NCI-H1092 (cell line): ENCODE measurements at places on chromosomes 6 and 20.

GRCh38 chr6:35385457-35386202 lies 43.3 kb downstream of the PPARD start:
- DNase-seq = no peak

- DNase-seq = no peak
These were observed 321.3 kb downstream of the TFAP2B start for GRCh38 chr6:51139950-51140385.

GRCh38 chr6:8110117-8110721 lies 7.9 kb upstream of the EEF1E1 start:
- no peak for DNase-seq

DNA sequence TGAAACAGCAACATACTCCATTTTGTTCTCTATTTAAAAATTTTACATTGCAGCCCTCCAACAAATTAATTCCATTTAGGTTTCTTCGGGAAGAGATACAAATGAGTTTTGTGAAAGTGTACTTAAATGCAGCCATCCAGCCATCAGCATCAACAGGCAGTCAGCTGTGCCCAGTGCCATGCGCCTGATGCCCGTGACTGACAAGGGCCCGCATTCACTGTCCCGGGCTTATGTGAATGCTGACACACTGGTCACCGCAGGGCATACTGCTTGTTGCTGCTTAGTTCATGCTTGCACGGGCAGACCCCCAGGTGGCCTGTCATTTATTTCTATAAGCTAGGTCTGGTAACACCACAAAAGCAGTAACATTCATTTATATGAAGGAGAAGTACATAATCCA lies 224.9 kb upstream of the QKI start:
- no peak for DNase-seq

DNA sequence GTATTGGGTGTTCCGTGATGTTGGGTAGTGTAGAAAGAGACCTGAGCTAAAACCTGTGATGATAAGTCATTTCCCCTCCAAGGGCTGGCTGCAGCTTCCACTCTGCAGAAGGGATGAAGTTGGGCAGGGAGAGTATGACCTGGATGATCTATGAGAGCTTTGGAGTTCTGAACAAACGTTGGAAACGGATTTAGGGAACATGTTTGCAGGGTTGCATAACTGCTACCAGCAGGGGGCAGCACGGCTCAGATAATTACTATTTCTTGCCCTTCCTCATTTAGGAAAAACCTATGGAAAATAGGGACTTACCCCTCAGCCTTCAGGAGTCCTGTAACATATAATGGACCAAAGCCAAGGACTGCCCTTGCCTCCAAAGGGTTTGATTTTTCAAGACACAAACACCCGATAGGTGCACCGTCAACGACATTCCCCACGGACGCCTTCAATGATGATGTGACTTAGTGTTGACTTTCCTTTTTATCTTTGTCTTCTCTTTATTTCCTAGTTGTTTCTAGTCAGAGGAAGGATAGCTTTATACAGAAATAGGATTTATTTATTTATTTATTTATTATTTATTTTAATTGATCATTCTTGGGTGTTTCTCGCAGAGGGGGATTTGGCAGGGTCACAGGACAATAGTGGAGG lies 164.9 kb upstream of the SASH1 start:
- no peak for DNase-seq

DNA sequence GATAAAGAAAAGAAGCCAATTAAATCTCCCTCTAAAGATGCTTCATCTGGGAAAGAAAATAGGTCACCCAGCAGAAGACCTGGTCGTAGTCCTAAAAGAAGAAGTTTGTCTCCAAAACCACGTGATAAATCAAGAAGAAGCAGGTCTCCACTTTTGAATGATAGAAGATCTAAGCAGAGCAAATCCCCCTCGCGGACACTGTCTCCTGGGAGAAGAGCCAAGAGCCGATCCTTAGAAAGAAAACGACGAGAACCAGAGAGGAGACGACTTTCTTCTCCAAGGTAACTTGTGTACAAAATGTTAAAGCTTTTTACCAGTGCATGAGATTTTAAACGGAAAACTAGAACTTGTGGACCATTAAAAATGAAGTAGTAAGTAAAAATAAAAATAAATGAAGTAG lies 46.5 kb downstream of the FAM217A start:
- DNase-seq = no peak

GRCh38 chr6:45447716-45448115 lies 70.0 kb upstream of the SUPT3H start:
- DNase-seq = no peak

DNA sequence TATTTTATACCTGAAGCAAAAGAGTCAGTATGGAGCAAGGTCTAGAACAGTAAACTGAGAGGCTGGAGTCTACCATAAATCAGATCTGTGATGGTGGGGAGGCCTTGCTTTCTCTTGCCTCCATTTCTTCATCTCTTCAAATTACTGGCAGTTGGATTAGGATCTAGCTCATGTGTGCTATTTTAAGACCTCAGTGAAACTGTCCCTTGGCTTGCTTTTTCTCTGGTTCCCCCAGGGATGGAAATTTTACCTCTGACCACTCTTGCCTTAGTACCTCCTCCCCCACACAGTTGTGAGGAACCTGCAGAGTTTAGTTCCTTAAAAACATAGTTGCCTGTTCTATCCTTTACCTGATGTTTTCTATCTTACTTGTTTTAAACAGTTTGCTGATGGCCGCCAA lies 8.5 kb downstream of the TMEM14B start:
- no peak for DNase-seq

DNA sequence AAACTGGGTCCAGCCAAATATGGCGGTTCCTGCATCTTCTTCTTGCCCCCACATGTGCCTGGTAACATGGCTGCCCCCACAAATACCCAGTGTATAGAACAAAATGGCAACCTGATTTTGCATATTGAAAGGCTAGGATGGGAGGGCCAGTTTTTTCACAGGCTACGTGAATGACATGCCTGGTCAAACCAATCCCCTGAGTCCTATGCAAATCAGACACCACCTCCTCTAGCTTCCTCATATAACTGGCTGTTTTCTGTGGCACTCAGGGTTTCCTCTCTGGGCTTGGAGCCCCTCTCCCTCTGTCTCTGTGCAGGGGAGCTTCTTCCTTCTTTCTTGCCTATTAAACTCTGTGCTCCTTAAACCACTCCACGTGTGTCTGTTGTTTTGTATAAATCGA lies 372.1 kb downstream of the KIF16B start:
- no peak for DNase-seq

GRCh38 chr6:132445201-132445951 lies 44.1 kb upstream of the MOXD1 start:
- DNase-seq = no peak

DNA sequence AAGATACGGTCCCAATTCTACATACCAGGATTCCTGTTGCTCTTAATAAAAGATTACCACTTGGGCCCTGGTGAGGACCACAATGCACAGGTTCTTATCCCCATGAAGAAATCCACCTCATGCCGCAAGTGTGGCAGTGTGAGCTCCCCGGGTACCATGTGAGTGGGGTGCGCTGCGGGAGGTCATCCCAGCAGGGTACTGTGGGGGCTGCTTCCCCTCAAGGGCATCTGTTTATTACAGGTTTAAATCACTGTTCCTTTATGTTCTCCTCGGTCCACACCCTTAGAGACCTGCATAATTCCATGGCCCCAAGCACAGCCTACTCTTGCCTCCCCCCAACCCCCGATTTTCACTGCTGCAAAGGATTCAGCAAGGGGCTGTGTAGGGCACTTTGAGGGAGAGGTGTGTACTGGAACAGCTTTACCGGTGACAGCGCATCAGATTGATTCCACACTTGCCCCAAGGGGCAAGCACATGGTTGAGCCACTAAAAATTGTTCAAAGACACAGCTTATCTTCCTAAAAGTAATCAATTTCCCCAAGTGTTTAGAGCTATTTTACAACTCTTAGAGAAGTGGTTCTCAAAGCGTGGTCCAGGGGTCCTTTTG lies 6.2 kb downstream of the DIDO1 start:
- DNase-seq = no peak

- DNase-seq = no peak
These were observed 13.9 kb upstream of the TNFRSF6B start for GRCh38 chr20:63682384-63683139.

GRCh38 chr20:835608-836045 lies 2.1 kb downstream of the FAM110A start:
- no peak for DNase-seq

DNA sequence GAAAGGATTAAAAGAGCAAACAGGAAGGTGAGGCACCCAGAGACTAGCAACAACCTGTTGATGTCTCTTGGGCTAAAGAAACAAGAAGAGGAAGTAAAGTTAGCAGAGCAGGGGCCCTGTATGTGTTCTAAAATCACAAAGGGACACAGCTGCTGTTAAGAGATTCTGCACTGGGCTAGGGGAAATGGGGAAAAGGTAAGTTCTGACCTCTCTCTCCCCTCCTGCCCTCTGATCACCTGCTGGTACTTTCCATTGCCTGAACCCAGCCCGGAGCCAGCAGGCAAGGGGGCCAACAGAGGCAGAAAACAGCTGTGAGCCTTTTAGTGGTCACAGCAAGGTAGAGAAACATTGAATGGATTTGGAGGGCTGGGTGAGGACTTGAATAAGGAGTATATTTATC lies 13.5 kb upstream of the CNR1 start:
- DNase-seq = no peak

DNA sequence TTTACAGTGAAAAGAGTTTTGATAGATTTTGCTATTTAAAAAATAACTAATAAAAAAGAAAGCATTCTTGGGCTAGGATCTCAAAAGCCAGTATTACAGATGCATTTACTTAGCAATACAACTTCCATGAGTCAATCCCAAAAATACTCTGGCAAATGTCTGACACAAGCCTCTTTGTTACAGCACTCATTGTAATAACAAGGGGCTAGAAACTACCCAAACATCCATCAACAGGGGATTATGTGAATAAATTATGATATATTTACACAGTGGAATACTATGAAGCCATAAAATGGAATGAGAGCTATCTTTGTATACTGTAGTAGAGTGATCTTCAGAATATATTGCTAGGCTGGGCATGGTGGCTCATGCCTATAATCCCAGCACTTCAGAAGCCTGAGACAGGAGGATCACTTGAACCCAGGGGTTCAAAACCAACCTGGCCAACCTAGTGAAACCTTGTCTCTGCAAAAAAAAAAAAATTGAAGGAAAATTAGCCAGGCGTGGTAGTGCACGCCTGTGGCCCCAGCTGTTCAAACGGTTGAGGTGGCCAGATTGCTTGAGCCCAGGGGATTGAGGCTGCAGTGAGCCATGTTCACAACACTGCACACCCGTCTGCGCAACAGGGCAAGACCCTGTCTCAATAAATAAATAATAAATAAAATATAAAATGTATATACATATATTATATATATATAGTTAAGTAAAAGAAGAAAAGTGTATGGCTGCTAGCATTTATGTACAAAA lies 34.7 kb upstream of the TOP1 start:
- DNase-seq = no peak

GRCh38 chr6:121794630-121795029 lies 359.2 kb downstream of the GJA1 start:
- no peak for DNase-seq

DNA sequence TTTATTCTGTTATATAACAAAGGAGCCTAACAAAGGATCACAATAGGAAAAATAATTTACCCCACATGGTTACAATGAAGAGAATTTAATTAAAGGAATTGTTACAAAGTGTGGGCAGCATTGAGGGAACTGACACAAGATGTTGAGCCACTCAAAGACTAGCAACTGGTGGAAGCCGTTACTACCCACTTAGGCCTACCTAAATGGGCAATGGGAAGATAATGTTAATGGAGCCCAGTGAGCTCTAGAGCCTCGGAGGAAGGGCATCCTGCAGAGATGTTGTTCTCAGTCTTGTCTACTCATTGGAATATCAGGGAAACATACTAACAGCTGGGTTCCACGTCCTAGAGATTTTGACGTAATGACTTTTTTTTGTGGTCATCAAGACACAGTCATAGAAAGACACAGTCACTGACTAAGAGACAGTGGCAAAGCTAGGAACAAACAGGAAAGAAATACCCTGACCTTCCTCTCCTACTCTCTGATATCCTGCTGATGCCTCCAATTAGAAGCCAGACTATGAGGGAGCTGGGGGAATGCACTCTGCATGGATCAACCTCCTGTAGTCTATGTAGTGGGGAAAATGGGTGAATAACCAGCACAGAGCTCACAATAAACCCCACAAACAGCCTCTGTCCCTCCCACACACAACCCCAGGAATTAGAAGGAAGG lies 523.8 kb upstream of the FLRT3 start:
- peak; percentile 46 for DNase-seq
